ENCODE measurements at places on chromosomes 2 and 18. TPM values are rescaled to one million over a fixed set of nuclear protein-coding genes. Genes with fewer than 3 reads are reported as not detected.

- DNase-seq = no peak
These were observed 45.2 kb upstream of the NEUROD1 start for GRCh38 chr2:181725476-181725875.

The ONECUT2 gene
- total RNA-seq = not detected

- DNase-seq = no peak
These were observed 1012.4 kb upstream of the CRIM1 start for GRCh38 chr2:35343135-35343534.

DNA sequence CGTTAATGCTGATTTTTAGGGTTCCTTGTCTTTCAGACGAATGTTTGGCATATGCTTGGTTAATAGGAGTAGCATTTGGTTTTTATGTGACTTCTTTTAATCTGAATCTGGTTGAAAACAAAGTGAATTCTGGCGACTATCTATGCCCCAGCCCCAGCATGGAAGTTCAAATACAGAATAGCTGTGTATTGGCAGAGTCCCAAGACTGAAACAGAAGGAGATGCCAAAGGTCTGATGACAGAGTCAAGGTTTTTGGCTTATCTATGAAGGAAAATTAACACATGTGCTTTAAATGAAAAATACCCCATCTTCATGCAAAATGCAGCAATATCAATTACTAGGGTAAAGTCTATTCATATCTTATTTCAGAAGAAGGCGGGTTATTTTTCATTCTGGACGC, 734.8 kb upstream of the NXPH2 start:
- no peak for DNase-seq

- no peak for DNase-seq
These were observed 129.8 kb downstream of the AFF3 start for GRCh38 chr2:100012561-100012960.

DNA sequence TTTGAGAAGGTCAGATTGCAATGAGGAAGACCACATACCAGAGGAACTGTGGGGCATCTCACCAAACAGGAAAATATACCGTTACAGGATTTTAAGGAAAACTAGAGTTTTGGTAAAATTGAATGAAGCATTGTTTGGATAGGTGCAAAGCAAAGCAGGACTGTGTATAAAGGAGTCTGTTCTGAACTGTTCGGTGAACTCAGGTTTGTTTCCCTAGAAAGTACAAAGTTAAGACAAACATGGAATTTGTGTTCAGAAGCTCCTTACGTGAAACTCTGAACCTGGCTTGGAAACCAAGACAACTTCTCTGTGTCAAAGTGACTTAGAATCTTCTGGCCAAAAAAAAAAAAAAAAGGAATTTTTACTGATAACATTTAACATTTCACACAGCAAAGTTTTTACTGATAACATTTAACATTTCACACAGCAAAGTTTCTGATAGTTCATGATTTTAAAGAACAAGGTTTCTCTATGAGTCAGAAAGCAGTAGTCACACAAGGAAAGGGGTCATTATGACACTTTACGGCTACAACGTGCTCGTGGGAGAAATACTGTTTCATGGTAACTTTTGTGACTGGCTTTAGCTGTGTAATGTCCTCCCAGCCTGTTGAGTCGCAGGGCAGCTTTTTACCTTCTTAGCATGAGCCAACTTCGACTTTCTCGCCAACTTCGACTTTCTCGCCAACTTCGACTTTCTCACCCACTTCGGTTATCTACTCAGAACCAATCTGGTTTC, 21.2 kb upstream of the TET3 start:
- DNase-seq = no peak

The CDH20 gene
- total RNA-seq = 4.1 TPM

DNA sequence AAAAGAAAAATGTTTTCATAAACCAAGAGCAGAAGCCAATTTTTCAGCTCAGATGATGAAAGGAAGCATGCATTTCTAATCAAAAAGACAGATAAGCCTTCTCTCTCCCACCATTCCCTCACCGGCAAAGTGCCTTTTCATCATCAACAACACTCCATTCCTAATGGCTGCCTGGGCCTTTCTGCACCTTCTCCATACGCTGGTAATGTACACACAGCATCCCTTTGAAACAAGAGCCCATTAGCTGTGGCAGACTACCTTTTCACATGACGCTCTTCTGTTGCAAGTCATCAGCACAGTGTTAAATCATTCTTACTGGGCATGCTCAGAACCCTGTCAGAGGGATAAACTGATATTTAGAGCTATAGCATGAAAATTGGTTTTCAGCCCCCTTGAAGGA, 408.9 kb downstream of the MEIS1 start:
- DNase-seq = no peak

DNA sequence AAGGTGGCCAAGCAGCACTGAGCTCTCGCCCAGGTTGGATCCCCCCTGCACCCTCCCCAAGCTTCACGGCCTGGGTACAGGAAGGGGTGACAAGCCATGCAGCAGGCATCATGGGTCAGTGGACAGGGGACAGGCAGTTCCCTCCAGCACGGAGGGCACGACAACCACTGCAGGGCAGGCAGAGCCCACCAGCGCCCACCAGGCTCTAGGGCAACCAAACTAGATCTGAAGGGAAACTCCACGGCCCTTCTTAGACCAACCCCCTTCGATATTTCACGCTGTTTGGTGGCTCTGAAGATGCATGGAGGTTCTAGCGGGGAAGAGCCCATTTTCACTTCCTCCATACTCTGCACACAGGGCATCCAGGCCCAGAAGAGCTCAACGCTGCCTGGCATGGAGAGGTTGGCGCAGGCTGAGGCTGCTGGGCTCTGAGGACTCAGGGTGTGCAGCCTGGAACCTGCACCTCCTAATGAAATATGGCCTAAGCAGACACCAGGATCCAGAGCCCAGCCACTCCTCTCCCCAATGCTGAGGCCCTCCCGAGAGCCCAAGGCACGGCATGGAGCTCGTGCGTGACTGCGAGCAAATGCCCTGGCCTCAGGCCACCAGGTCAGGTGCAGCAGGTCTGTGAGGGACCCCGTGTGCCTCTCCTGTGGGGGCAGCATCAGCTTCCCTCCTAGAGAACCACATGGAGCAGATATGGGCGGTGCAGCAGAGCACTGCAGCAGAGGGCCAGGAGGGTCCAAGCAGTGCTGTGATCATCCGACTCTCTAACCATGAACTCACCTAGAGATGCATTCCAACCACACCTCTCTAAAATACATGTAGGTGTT, 8.7 kb upstream of the MTERF4 start:
- no peak for DNase-seq

DNA sequence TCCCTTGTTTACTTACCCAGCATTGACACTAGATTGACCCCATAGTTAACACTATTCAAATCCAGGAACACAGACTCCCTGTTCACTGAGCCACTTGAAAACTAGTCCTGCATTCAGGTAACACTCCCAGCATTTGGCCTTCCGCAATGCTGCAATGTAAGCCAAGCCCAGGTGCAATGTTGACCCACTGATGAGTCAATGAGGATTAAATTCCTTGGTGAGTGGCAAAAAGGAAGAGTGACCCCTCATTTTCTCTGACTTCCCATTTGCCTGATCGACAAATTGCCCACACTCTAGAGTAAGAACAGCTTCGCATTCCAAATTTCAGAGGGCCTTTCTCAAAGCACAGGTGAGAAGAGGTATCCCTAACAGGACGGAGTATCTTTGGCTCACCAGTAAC, 251.9 kb downstream of the FBXO15 start:
- DNase-seq = no peak

DNA sequence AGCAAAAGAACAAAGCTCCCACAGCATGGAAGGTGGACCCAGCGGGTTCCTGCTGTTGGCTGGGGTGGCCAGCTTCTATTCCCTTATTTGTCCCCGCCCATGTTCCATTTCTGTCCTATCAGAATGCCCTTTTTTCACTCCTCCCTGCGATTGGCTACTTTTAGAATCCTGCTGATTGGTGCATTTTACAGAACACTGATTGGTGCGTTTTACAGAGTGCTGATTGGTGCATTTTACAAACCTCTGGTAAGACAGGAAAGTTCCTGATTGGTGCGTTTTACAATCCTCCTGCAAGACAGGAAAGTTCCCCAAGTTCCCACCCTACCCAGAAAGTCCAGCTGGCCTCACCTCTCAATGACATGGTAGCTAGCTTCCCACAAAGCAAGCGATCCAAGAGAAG, 40.2 kb upstream of the UGP2 start:
- DNase-seq = no peak

- no peak for DNase-seq
These were observed 215.7 kb downstream of the MREG start for GRCh38 chr2:215797676-215798075.

DNA sequence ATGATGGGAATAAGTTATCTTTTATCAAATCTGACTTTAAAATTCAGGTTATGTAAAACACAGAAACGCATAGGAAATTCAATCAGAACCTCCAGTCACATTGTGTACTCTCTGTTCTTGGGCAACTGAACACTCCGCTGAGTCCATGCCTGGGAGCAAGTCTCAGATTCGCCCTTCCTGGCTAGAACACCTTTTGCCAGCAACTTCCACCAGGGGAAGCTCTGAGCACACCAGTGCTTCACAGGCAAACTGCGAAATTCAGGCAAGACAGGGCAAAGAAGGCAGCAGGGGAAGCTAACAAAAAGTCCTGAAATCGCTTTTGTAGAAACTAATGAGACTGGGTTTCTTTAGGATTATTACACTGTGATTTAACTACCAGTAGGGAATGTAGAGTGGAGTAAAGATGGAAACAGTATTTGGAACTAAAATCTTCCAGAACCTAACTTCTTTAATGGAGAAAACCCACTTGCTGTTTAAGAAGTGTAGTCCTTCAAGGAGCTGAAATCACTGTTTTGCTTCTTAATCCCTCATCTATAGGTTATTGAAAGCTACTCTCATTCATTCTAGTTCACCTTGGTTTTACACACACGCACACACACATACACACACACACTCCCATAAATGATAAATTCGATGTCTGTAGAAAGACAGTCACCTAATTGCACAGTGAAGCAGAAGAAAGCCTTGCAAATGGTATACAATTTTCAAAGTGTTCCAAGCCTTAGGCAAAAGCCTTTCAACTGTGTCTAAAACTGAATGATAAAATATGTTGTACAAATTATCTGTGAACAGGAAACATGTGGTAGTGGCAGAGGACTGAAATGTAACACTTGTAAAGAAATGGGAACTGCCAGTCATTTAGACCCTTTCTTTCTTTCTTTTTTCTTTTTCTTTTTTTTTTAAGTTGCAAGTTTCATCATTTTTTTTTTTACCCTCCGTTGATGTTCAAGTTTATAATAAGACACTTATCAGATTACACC, 214.5 kb downstream of the TMEM182 start:
- DNase-seq = no peak

DNA sequence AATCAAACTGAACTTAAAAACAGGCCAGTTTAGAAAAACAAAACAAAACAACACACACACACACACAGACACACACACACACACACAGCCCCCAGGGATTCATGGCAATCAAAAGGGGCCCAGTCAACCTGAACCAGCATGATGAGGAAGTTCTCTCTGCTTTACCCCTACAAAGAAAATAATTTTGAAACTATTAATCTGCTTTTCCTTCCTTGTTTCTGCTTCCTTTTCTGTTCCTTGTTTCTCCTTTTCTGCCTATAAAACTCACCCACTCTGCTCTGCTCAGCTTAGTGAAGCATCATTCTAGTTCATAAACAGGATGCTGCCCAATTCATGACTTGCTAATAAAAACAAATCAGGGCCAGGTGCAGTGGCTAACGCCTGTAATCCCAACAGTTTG, 203.1 kb downstream of the RAB3GAP1 start:
- no peak for DNase-seq

- DNase-seq = no peak
These were observed 21.3 kb downstream of the SLC66A2 start for GRCh38 chr18:79930020-79930642.

The PRKAG3 gene
- not detected for total RNA-seq

The WDR75 gene
- 37.6 TPM for total RNA-seq

The LCLAT1 gene
- total RNA-seq = 20.5 TPM

DNA sequence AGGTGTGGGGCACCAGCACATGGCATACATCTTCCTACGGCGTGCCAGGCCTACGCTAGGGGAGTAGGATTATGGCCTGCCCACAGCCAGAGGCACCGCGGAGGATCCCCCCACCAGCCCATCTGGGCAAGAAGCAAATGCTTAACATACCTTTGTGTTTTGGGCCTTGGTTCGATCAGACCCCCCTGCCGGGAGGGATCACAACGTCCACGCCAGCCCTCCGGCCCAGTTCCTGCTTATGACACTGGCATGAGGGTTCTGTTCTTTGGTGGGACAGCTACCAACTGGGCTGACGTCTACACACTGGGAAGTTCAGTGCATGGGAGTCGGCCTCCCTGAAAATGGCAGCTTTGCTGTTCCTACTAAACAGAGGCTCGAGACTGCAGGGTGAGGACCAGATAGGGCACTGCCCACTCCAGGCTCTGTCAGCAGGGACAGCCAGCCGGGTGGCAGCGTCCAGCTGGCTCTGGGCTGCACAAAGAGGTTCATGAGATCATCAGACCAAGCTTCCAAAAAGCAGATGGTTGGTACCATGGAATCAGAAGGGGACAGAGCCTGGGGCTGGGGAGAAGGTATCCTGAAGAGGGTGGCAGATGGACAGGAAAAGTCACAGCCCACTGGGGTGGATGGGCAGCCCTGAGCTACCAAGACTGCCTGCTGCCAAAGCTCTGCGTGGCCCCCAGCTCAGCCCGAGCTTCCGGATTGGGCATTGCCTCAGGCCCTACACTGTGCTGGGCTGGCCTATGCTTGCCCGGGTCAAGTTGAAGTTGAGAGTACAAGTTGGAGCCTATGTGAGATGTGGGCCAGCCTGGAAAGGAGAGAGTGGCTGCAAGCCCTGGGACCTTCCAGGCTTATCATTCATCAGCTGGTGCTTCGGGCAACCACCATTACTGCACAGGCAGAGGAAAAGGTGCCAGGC, 61.7 kb upstream of the TEX51 start:
- DNase-seq = no peak

- DNase-seq = no peak
These were observed 60.9 kb upstream of the FZD7 start for GRCh38 chr2:201972621-201973255.

DNA sequence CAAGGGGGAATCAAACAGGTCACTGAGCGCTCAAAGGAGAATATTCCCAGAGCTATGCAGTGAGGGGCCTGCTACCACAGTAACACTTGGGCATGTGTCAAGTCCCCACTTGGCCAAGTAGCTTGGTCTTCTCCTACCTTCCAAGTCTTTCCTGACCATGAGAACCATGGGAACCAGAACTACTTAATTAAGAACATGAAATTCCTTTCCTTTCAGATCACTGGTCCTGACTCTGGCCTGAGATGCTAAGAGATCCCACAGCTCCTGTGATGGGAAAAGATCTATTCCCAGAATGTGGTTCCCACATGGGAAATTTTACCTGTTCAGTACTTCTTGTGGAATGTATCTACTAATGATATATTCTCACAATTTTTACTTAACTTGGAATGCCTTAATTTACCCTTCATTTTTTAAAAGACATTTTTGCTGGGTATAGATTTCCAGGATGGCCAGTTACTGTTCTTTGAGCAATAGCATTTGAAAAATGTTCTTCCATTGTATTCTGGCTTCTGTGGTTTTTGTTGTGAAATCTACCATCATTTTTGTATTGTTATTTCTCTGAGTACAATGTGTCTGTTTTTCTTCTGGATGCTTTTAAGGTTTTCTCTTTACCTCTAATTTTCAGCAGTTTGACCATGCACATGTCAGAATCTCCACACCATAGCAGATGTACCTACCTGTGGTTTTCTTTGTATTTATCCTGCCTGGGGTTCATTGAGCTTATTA, 37.9 kb downstream of the KCNIP3 start:
- DNase-seq = no peak

Data from suprapubic skin (tissue), 4 donors.